ENCODE measurements at places on chromosomes 11 and 22. TPM values are rescaled to one million over a fixed set of nuclear protein-coding genes. Genes with fewer than 3 reads are reported as not detected.

The GSTT4 gene
- total RNA-seq, result not detected

The RFPL1 gene
- not detected for total RNA-seq

The ASPHD2 gene
- total RNA-seq, result 0.70 TPM

The HIKESHI gene
- 6.3 TPM for total RNA-seq

The C11orf65 gene
- total RNA-seq, result 0.30 TPM

The JOSD1 gene
- total RNA-seq, result 303 TPM

The TMPRSS13 gene
- total RNA-seq, result 0.99 TPM

DNA sequence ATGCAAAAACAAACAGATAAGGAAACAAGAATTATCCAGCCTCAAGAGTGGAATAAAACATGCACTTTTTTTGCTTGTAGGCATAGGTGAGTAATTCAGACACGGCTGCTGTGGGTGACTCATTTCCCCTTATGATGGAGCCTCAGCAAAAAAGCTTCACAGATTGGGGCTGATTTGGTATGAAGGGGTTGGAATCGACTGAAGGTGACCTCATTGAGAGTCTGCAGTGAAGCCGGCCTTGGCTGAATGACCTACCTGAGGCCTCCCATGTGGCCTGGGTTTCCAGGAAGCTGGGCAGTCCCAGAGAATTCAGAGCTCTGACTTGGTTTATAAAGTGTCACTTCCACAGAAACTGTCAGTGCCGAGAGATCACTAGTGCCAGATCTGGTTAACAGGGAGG, 34.2 kb upstream of the VPREB1 start:
- no peak overlapping the region for H3K27ac ChIP-seq
- H3K4me1 ChIP-seq, result peaks cover 18% of the 10 kb centered on the region
- no peaks in the 10 kb centered on the region for H3K27me3 ChIP-seq

DNA sequence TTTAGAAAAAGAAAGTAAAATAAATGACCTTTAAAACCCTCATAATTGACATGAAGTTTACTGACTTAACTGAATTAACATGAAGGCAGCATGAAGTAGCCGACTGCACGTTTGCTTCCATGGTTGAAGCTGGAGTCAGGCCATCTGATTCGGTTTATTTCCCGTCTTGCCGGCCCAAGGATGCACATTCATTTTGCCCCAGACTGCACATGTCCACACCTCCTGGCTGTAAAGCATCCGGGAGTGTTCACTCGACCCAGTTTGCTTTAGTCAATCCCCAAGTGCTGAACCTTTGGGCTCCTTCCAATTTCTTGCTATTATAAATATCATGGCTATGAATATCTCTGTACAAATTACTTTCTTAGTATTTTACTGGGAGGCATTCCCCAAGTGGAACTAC, 17.7 kb upstream of the TUB start:
- no peak for DNase-seq
- no peaks in the 10 kb centered on the region for H3K36me3 ChIP-seq
- no peaks in the 10 kb centered on the region for H3K4me1 ChIP-seq

DNA sequence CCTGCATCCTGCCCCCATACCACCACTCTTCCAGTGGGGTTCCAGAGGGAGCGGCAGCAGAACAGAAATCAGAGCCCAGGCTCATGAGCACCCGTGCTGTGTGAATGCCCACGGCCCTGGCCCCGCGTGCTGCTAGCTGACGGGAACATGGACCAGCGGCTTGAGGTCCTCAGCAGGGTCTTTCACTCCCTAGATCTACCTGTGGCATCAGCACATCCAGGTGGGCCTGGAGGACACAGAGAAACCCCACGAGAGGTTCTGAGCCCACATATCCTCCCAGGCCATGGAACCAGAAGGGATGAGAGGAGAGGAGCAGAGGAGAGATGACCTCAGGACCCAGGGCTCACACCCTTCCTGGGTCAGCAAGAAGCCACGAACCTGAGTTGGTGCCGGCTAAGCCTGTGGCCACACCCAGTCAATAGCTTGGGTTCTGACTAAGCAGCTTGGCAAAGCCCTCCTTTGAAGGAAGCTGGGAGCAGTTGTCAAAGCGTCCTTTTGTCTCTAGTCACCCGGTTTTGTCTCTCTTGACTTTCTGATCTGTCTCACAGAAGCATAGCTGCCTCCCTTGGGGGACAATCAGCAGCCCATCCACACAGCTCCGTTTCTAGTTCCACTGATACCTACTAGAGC, 89.3 kb upstream of the LMO1 start:
- peaks cover 8% of the 10 kb centered on the region for H3K27me3 ChIP-seq
- DNase-seq, result no peak
- H3K4me3 ChIP-seq, result no peak overlapping the region
- no peaks in the 10 kb centered on the region for H3K36me3 ChIP-seq
- no peak overlapping the region for H3K27ac ChIP-seq
- H3K4me1 ChIP-seq, result peaks cover 9% of the 10 kb centered on the region

GRCh38 chr11:70948855-70949531, 303.4 kb downstream of the SHANK2 start:
- H3K4me1 ChIP-seq, result no peaks in the 10 kb centered on the region
- no peaks in the 10 kb centered on the region for H3K27me3 ChIP-seq
- H3K27ac ChIP-seq, result no peak overlapping the region
- DNase-seq, result no peak
- no peaks in the 10 kb centered on the region for H3K36me3 ChIP-seq

DNA sequence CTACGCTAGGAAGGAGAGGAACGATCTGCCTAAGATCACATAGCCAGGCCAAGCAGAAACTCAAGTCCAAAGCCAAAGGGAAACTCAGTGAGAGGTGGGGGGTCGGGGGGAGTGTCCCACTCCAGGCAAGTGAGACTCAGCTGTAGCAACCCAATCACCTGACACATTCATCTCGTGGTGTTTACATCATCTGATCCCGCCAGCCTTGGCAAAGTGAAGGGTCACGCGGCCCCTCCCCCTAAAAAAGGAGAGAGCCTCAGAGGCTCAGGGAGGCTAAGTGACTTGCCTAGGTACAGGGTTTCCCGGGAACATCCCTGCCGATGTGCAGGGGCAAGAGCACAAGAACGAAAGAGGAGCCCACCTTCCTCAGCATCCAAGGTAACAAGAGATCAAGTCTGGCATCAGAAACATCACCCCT, 21.5 kb downstream of the MYH9 start:
- no peaks in the 10 kb centered on the region for H3K27me3 ChIP-seq
- peak overlapping the region; percentile 91 for H3K27ac ChIP-seq
- DNase-seq, result no peak
- peaks cover 99% of the 10 kb centered on the region for H3K4me1 ChIP-seq
- H3K4me3 ChIP-seq, result no peak overlapping the region

- H3K27ac ChIP-seq, result no peak overlapping the region
- no peaks in the 10 kb centered on the region for H3K27me3 ChIP-seq
- DNase-seq, result no peak
- no peak overlapping the region for H3K4me3 ChIP-seq
Measured at GRCh38 chr11:120893440-120894201, 130.3 kb upstream of the TBCEL start.

DNA sequence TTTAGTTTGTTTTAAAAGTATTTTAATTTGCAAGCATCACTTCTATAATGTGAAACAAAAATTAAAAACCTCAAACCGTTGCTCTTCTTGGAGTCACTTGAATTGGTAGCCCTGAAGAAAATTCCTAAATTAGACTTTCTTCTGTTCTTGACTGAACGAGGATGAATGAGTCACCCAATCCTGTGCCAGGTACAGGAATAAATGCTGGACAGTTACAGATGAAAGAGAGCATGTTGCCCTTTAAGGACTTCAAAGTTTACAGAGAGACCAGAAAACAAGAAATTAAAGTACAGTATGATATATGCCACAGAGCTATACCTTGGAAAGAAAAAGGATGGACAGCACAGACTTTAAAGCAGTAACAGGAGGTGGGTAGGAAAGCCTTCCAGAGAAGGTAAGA, 41.3 kb upstream of the CXCR5 start:
- H3K4me3 ChIP-seq, result no peak overlapping the region
- no peak overlapping the region for H3K27ac ChIP-seq
- no peak for DNase-seq
- peaks cover 6% of the 10 kb centered on the region for H3K4me1 ChIP-seq
- no peaks in the 10 kb centered on the region for H3K36me3 ChIP-seq

- DNase-seq, result no peak
- H3K4me3 ChIP-seq, result no peak overlapping the region
Measured at GRCh38 chr11:1126935-1127663, 30.7 kb upstream of the MUC5AC start.

DNA sequence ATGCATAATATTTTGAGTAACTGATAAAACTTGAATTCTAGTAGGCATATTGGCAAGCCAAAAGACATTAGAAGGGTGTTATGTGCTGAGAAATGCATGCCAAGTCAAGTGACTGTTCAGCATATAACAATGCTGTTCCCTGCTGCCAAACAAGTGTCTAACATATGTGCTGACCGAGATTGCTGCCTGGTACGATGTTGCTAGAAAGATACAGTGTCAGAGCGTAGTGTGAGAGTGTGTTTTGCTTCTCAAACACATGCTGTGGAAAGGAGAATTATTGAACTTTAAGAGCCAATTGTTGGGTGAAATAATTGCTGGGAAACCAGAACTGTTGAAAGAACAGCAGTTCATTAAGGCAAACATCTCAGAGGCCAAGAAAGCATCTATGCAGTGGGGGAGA, 71.3 kb upstream of the GRIA4 start:
- H3K4me3 ChIP-seq, result no peak overlapping the region
- H3K4me1 ChIP-seq, result no peaks in the 10 kb centered on the region
- H3K27ac ChIP-seq, result no peak overlapping the region
- no peaks in the 10 kb centered on the region for H3K36me3 ChIP-seq
- no peak for DNase-seq
- H3K27me3 ChIP-seq, result no peaks in the 10 kb centered on the region

DNA sequence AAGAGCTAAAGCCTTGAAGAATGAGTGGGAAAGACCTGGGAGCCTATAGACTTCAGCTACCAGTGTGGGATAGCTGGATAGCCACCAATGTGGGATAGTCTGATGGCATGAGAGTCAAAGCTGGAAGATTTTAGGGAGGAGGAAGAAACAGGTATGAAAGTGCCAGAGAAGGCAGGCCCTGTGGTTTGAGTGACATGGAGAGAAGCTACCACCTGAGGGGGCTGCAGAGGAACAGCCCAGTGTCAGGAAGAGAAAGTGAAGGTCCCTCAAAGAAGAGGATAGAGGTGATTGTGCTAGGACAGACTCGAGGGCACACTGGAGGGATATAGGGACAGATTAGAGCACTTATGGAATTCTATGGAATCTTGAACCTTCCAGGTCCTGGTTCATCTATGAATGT, 23.1 kb upstream of the PAX6 start:
- no peaks in the 10 kb centered on the region for H3K4me1 ChIP-seq
- peaks cover 45% of the 10 kb centered on the region for H3K27me3 ChIP-seq
- H3K4me3 ChIP-seq, result no peak overlapping the region
- no peak overlapping the region for H3K27ac ChIP-seq

DNA sequence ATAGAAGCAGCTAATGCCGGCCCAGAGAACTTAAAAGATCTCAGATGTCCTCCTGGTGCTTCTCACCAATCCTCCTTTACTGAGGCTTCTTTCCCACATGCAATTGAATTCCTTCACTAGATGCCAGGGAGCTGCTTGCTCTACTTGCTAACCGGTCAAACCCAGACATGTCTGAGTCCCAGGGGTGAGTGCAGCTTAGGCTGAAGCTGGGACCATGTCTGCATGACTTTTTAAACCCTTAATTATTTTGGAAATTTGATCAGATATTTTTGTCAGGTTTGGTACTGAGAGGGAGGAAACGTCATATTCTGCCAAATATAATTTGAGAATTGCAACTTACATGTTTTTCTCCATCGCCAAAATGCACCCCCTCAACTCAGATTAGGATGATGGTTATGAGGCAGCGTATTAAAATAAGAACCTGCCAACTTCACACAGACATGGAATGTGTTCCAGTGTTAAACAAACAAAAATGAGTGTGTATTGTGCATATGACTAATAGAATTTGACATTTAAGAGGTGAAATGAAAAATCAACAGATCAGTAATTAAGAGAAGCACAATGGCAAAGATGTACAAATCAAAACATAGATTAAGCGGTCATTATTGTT, 529.5 kb downstream of the ETS1 start:
- no peak for DNase-seq
- peaks cover 26% of the 10 kb centered on the region for H3K4me1 ChIP-seq
- H3K36me3 ChIP-seq, result no peaks in the 10 kb centered on the region
- H3K4me3 ChIP-seq, result no peak overlapping the region
- no peaks in the 10 kb centered on the region for H3K27me3 ChIP-seq
- no peak overlapping the region for H3K27ac ChIP-seq

DNA sequence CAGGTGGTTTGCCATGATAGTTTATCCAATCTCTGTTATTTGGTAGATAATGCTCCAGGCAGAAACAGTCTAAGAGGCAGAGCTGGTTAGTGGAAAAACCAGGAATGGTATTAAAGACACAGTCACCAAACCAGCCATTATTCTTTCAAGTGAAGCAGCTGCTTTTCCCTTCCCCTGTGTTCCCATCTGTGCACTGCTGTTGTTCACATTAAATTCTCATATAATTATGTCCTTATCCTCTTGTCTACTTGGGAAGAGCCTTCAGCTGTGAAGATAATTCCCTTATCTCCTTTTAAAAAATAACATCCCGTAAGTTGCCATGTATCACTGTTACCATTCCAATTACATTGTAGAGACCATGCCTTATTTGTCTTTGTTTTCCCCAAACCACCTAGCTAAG, 5.2 kb upstream of the TBCEL start:
- H3K27ac ChIP-seq, result no peak overlapping the region
- H3K27me3 ChIP-seq, result no peaks in the 10 kb centered on the region
- no peaks in the 10 kb centered on the region for H3K36me3 ChIP-seq
- peaks cover 6% of the 10 kb centered on the region for H3K4me1 ChIP-seq

DNA sequence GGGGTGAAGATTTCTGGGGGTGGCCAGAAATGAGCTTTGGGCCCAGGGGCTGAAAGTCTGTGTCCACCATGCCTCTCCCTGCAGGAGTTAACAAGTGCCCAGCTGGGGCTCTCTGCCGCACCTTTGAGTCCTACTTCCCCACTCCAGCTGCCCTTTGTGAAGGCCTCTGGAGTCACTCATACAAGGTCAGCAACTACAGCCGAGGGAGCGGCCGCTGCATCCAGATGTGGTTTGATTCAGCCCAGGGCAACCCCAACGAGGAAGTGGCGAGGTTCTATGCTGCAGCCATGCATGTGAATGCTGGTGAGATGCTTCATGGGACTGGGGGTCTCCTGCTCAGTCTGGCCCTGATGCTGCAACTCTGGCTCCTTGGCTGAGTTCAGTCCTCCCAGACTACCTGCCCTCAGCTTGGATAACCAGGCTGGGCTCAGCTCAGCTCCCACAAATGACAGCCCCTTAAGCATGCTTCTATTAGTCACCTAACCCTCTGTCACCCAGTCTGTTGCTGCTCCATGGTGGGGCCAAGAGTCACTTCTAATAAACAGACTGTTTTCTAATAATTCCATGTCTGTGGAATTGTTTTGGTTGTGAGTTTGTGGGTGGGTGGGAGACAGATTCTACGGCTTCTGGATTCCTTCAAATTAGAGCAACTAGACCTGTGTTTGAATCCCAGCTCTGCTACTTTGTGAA, 3.0 kb upstream of the INPPL1 start:
- peaks cover 36% of the 10 kb centered on the region for H3K4me1 ChIP-seq
- H3K4me3 ChIP-seq, result no peak overlapping the region
- H3K27me3 ChIP-seq, result no peaks in the 10 kb centered on the region
- H3K36me3 ChIP-seq, result no peaks in the 10 kb centered on the region
- H3K27ac ChIP-seq, result no peak overlapping the region
- DNase-seq, result no peak
